Activated CD8-positive, alpha-beta memory T cell treated with anti-CD3 and anti-CD28 coated beads for 4 hours (primary cell): ENCODE measurements at places on chromosomes 1 and 21.
A peak's percentile ranks its signal among the peaks of the same experiment; 100 is the strongest.

DNA sequence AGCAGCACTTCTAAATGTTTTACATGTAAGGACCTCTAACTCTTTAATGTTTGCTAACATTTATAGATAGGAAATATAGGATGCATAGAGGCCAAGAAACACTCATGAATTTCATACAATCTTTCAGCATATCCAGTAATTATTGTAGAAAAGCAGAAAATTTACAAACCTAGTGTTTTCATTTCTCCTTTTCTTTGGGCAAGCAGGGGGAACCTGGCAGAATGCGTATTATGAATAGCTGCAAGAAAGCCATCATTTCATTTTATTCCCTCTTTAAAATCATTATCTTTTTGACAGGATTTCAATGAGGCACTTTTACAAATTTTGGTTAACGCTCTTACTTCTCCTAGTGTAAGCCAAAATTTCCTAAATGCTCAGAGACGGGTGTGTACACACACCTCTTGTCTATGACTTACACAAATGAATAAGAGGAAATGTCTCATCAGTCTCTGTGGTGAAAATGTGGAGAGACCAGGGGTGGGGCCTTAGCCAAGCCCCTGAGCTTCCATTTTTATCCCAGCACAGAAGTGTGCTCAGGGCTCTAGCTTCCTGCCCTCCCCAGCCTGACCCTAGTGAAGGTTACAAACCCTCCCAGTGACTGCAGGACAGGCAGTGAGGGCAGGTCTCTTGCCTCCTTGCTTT is 91.6 kb downstream of the LRRC8C start:
- DNase-seq: no peak

GRCh38 chr1:198841477-198841876 is 202.6 kb downstream of the PTPRC start:
- DNase-seq: no peak

DNA sequence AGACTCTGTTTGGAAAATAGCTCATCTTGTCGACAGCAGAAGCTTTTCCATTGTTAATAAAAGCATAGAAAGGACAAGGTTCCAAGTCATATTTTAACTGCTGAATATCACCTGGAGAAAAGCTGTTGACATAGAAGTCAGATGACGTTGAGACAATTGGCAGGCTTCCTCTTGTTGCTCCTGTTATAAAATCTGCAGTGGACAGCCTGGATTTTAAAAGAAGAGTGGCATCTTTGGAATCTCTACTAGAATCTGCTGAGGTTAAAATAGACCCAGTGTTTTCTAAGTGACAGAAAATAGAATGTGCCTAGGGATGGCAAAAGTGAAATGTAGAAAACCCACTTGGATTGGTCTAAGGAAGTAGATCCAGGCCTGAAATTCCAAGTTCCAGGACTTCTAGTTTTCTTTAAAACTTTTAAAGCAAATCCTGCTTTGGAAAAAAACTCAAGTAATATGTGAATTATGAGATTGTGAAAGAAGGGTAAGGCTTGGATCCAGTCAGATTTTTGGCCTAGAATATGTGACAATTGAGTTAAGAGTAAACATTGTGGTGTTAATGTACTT is 53.6 kb upstream of the NEXN start:
- DNase-seq: no peak

GRCh38 chr1:169741666-169742394 is 8.0 kb upstream of the SELE start:
- no peak for DNase-seq

DNA sequence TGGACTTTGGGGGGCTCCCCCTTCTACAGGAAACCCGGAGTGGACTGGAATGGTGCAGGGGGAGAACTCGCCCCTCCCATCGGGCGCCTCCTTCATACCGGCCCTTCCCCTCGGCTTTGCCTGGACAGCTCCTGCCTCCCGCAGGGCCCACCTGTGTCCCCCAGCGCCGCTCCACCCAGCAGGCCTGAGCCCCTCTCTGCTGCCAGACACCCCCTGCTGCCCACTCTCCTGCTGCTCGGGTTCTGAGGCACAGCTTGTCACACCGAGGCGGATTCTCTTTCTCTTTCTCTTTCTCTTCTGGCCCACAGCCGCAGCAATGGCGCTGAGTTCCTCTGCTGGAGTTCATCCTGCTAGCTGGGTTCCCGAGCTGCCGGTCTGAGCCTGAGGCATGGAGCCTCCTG is at the start of gene TNFRSF14:
TNFRSF14 (plus strand) TSS at position 95 of the 401 bp plus-strand sequence; CDS start at position 389, 294 bp downstream.
- peak; percentile 64 for DNase-seq

- no peak for DNase-seq
These were observed 43.9 kb upstream of the C1orf174 start for GRCh38 chr1:3943806-3944577.

- no peak for DNase-seq
These were observed 587.2 kb downstream of the PTPRU start for GRCh38 chr1:29823561-29823960.

- no peak for DNase-seq
These were observed 53.6 kb upstream of the ADARB1 start for GRCh38 chr21:45020629-45021427.

DNA sequence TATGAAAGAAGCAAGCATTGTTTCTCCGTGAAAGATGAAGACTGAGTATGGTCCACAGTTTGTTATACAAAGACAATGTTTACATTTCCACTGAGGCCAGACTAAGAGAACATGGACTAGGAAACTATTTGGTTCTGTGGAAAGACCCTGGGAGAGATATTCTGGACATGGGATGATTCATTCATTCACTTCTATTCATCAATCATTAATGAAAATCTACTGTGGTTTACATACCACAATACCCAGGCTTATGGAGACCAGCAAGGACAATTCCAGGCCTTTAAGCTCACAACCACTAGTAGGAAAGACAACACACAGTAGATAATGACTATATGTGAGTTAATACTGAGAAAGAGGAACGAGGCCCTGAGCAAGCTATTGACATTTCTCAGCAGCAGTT is 125.4 kb downstream of the TBX15 start:
- no peak for DNase-seq

DNA sequence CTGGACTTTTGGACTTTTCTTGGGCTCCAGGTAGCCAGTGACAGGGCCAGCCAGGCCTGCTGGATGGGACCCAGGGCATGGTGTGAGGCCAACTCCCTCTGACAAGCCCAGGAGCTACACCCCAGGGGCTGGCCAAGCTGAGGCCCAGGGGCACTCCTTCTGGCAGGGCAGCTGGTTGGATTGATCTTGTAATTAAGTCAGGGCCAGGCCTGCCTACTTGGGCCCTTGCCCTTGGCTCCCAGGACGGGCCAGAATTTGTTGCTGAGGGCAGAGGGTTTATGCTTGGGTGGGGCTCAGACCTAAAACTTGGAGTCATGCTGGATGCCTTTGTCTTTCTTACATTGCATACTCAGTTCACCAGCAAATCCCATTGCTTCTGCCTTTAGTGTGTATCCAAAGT is 20.7 kb downstream of the KCNA2 start:
- no peak for DNase-seq

DNA sequence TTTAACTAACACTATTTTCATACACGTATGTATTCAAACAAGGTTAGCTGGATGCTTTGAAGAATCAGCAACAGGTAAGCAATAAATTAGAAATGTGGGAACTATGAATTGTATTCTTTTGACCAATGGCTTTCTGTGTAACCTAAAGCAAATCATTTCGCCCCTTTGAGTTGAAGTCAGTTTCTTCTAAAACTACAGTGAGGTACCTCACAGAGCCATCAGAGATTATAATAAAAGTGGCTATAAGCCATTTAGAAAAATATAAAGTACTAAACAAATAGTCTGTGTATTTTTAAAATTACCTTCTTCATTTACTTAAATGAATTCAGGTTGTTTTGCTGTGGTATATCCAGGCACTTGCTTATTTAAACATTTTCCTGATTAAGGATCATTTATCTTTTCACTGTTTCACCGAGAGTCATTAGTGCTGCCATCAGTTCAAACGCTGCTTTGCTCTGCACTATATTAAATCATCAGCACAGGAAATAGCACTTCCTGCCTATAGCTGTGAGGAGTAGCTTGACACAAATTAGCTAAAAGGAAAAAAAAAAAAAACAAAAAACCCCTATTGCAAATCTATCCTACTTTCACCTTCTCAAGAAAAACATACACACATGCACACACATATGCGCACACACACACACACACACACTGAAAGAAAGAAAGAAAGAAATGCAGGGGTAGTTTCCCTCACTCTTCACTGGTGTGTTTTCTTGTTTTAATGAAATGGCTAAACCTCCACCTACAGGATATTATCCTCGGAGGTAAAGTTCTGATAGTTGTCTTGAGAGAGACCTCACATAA is 39.8 kb upstream of the C1orf105 start:
- DNase-seq: no peak

GRCh38 chr1:239662950-239663349 is 276.6 kb downstream of the CHRM3 start:
- no peak for DNase-seq

GRCh38 chr1:200888349-200888838 is 6.3 kb upstream of the INAVA start:
- DNase-seq: peak; percentile 38

DNA sequence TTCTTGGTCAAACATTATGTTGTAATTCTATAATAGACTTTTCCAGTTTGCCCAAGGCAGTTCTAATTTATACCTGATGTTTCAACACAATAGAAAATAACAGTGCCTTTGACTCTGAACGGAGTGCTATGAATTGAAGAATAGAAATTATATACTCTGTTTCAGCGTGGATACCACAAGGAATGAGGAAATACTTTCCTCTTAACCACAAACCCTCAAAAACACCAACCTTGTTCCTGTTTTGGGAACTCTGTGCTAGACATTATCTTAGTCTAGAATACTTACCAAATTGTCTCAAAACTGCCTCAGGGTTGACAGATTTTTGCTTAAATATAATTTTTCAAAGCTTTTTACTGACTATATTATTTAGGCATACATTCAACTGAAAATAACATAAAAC is 1629.3 kb downstream of the MRPL39 start:
- DNase-seq: no peak

DNA sequence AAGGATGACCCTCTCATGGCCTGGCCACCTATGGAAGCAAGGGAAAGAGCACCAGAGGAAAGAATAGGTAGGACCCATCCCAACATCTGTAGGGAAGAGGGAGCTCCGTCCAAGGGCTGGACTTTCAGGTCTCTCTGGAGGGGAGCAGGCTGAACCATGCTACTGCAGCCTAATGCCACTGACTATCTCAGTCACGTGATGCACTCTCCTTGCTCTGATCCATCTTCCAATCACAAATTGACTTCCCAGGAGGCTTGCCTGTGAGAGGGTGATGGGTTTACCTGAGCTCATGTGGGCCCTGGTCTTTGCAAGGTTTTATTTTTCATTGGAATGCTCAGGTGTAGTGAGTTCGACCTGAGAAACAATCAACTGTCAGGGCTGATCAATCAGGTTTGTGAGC is 128.8 kb downstream of the CACNA1E start:
- DNase-seq: no peak

DNA sequence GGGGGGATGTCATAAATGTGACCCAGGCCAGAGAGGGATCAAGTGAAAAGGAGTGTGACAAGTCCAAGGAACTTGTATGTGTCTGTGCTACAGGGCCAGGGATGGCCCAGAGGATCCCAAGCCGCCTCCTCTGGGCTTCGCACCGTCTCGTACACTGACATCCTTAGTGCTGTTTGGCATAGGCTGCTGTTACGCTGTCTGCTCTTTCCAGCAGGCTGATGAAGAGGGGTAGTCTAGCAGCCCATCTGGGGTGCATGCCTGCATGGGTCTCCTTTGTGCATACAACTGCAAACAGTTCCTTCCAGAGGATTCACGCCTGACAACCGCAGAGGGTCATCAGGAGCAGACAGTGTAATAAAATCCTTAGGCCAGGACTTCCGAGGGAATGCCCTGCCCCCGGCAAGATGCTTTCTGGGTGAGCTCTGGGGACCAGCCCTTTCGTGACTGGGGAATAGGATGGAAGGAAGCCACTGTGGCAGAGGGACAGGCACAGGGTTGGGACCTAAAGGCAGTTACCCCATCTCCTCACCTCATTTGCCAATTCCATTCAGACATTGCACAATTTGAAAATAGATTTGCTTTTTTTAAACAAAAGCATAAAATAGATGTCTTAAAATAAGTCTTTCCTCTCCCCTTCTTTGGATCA is 6.3 kb upstream of the GOLT1A start:
- no peak for DNase-seq

GRCh38 chr1:171434717-171435346 is 50.5 kb upstream of the PRRC2C start:
- DNase-seq: no peak

DNA sequence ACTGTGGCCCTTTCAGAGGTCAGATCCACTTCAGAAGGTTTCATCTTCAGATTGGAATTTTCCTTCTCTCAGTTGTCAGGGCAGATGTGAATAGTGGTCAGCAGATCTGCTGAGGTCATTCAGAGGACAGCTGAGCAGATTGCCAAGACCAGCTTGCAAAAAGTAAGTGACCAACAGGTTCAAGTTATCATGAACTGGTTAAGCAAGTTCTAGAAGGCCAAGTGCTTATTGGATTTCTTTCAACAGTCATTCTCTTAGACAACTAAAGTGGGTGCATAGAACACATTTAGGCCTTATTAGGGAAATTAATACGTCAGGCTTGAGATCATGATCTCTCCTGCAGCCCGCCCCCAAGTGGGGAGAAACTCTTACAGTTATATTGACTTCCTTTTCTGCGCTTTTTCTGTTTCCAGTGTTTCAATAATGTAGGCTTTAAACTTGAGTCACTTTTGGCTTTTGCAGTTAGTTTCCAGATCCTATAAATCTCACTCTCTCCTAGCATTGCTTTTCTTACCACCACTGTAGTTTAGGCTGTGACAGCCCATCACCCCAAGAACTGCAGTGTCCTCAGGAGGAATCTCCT is 96.4 kb downstream of the C1orf21 start:
- no peak for DNase-seq

- no peak for DNase-seq
These were observed 41.5 kb downstream of the ZBTB17 start for GRCh38 chr1:15934211-15935055.

GRCh38 chr1:203695116-203695515 is 68.5 kb downstream of the ATP2B4 start:
- no peak for DNase-seq

DNA sequence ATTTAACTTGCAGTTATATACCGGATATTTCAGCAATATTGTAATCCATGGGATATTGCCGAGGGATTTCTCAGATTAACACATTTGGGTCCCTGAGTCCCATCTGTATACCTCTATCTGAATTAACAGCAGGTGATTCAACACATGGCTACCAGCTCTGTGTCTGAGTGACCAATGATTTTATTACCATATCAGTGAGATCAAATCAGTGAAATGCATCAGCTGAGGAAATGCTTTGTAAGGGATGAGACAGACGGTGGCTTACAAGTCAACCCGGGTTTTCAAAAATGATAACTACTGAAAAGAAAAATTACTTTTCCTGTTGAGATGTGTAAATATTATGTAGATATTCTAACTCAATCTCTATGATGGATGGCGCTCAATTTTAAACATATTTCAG is 504.1 kb upstream of the PKN2 start:
- DNase-seq: no peak

GRCh38 chr1:237042526-237042891 is 525 bp downstream of the RYR2 start:
- DNase-seq: no peak

GRCh38 chr1:55034476-55035133 is 4.7 kb upstream of the PCSK9 start:
- DNase-seq: no peak
